ENCODE measurements at places on chromosomes 3 and 15. TPM values are rescaled to one million over a fixed set of nuclear protein-coding genes. Genes with fewer than 3 reads are reported as not detected.

- DNase-seq = no peak
These were observed 928 bp downstream of the ANKRD34C start for GRCh38 chr15:79283252-79284048.

- DNase-seq = no peak
These were observed 243.6 kb downstream of the ZIC1 start for GRCh38 chr3:147652651-147653366.

DNA sequence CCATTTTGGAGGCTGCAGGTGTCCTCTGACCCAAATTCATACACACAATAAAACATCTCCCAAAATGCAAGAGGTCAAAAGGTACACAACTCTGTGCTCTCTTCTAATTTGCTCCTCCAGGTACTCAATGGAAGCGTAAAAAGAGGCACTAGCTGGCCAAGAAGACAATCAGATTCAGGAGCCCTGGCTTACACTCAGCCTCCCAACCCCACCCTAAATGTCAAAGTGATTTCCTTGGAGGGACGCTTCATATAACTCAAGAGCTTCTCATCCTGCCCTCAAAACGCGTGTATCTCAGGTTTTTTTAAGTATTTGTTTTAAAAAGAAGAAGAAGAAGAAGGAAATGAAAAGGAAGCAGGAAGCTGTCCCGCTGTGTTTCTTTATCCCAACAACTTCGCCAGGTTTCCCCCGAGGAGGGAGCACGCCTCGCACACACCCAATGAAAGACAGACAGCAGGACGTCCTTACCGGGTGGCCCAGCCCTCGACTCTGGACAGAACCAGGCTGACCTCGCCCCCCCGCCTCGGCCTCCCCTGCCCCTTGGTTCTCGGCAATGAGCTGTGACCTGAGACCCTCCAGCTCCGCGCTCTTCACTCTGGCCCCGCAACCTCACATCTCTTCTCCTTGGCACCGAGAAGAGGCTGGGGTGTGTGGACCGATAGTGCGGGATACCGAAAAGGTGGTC, 620.7 kb upstream of the ZNF385D start:
- DNase-seq = no peak

- no peak for DNase-seq
These were observed 11.2 kb downstream of the SLCO3A1 start for GRCh38 chr15:91864664-91865063.

DNA sequence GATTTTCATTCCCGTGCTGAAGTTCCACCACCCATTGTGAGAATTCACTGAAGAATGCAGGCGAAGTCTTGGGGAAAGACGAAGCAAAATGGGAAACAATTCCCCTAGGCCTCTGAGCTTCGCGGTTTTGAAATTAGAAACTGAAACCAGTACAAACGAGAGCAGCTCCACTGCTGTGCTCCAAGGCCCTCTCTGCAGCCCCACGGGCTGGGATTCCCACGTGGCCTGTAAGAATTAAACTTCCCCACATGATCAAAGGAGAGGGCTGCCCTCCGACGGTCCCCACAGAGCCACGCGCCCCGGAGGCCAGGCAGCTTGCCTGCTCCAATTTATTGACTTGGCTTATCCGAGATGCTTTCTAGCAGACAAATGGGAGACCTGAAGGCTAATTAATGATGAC, 144.0 kb downstream of the GREM1 start:
- DNase-seq = no peak

- no peak for DNase-seq
These were observed 4.1 kb downstream of the EFCAB12 start for GRCh38 chr3:129424185-129424841.

DNA sequence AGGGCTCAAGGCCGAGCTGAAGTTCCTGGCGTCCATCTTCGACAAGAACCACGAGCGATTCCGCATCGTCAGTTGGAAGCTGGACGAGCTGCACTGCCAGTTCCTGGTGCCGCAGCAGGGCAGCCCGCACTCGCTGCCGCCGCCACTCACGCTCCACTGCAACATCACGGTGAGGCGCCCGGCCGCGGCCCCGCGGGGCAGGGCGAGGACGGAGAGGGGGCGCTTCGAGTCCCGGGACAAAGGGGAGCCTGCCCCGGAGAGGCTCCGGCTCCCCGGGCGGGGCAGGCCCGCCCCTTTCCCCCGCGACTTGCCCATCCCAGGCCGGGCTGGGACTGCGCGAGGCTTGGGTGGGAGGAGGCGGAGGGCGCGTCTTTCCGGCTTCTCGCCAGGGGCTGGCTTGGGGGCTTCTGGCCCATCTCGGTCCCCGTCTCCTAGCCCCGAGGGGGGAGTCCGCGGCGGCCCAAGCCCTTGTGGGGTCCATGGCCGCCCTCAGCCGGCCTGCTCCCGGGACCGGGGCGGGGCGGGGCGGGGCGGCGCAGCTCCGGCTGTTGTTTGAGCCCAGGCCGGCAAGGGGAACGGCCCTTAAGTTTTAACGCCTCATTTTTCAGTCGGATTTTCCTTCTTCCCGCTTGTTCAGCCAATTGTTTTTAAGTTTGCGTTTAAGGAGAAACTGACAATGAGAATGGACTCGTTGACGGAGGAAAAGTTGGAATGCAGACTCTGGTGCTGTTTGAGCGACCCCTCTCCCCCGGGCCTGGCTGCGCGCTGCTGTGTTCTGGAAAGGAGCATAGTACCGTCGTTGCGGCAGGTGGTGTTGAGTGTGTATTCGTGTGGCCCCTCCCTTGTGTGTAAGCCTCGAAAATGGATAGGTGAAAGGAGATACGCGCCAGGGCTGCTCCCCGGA, 683 bp downstream of the UBE2Q2 start:
- DNase-seq = peak; percentile 25

DNA sequence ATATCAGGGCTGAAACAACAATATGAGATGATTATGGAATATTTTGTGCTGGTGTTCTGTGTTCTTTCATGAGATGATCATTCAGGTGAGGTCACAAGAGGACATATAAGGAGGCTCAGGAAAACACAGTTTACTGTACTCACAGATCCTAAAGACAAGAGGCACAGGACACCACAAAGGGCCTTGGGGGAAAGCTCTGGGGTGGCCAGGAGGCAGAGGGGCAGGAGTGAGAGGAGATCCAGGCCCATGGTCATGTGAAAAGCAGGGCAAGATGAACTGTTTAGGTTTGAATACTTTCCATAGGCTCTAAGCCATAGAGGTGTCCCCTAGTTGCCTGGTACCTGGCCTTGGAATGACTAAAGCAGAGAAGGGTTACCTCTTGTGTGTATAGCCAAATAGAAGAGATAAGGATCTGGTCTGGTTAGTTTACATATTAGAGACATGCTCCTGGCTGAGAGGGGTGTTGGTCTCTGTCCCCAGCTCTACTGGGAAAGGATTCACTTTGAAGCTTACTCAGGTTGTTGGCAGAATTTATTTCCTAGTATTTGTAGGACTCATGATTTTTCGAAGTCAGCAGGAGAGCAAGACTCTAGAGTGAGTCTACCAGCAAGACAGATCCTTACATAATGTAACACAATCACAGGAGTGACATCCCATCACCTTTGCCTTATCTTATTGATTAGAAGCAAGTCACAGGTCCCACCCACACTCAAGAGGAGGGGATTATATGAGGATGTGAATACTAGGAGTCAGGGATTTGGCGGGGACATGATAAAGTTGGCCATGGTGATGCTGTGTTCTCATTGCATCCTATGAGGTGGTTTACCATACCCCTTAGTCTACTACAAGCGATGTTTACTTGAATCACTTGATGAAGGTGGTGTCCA, 11.3 kb upstream of the TM4SF1 start:
- DNase-seq = no peak

- no peak for DNase-seq
These were observed 35.9 kb upstream of the PPP2R3A start for GRCh38 chr3:135929670-135930069.

DNA sequence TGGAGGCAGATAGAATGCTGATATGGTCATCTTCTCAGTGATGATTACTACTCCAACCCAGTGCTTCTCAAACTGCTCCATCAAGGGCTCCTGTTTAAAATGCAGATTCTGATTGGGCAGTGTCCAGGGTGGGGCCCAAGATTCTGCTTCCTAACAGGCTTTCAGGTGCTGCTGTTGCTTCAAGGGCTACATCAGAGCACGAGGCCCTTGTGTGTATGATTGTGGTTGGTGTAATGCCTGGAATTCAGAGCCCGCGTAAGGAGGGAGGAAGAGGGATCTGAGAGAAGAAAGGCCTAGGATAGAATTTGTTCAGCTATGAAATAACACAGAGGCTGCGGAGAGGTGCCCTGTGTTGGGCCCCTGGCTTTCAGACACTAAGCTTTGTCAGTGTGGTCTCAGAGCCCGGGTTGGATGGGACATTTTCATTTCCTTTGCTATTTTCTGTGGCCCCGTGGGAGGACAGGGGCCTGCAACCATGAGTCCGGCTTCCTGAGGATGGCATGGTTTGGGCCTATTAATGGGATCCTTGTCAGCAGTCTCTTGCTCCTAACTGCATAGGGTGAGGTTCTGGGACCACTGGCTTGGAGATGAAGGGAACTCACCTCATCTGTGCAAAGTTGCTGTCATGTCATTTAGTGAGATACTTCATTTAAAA, 53.0 kb downstream of the ATP1B3 start:
- no peak for DNase-seq

- no peak for DNase-seq
These were observed 709.4 kb upstream of the NR2F2 start for GRCh38 chr15:95620934-95621579.

GRCh38 chr3:155553326-155553725, 191.5 kb downstream of the PLCH1 start:
- DNase-seq = no peak

DNA sequence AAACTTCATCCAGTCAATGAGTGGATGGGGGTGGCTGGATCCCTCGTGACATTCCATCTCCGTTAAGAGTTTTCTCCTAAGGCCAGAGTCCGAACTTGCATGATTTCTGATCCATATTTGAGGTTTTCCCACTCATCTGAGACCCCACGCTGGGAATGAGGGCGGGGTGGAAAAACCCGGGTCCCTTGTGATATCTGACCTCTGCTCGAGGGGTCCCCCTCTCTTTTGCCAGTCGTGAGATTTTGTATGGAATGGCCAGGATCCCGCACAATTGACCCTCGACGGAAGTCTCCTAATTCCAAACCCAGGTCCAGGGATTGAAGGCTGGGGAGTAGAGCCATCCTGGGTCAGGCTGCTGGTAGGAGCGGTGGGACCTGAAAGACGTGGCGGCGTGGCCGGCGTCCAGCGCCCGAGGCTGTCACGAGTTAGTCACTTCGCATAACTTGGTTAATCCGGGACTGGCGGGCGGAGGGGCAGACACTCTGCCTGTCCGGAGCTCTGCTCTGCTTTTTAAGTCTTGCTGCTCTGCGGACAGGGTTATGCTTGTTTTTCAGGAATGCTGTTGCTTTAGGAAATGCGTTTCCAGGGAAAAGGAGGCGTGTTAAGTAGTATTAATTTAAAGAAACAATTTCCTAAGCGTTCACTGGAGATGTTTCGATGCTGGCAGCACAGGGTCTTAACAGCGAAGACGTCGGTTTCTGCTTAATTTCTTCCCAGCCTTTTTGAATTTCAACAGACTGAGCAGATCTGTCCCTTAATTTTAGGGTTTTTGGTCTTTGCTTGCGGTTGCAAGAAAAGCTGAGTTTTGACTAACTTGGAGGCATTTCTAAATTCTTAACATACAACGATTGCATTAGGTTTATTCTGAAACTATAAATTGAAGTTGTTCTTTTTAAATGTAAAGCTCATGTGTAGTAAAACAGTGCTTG, 69.7 kb upstream of the LRRFIP2 start:
- peak; percentile 72 for DNase-seq

DNA sequence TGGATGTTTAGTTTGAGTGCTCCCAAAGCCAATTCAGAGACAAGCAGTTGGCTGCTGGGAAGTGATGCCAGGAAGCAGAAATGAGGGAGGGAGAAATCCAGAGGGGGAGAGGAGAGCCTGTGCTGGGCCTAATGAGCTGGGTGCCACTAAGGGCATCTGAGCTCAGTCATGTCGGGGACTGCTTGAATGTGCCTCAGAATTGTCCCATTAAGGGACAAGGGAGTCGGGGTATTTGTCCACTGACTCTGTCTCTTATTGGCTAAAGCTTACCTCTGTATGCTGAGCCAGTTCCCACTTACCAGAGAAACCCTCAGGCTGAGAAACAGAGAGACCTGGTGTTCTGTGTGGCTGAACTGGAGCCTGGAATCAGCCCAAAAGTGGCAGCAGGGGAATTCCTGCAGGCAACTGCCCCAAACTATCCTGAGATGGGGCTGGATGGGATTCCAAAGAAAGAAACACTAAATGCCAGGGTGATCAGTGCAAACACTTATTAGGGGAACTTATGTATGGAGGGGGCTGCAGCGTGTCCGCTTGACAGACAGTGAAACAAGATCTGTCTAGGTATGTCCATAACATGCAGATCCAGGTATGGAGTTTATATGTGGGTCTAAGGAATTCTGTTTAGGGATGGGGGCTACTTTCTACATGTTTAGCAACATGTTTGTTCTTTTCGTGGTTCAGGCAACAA, 48.6 kb downstream of the NR1D2 start:
- no peak for DNase-seq

DNA sequence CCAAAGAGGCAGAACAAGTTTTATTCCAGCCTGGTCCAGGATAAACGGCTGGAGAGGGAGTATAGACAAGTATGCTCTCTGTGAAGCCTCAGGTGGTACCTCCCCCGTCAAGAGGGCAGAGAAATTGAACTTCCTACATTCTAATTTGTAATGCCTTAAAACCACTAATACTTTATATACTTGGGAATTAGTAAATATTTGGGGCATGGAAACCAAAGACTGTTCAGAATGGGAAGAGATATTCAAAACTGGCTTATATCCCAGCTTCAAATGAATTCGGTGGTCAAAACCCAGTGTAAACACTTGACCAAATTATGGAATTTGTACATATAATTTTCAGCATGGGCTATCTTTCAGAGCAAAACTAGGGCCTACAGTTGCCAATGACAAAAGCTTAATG, 122.6 kb downstream of the FBN1 start:
- DNase-seq = no peak

DNA sequence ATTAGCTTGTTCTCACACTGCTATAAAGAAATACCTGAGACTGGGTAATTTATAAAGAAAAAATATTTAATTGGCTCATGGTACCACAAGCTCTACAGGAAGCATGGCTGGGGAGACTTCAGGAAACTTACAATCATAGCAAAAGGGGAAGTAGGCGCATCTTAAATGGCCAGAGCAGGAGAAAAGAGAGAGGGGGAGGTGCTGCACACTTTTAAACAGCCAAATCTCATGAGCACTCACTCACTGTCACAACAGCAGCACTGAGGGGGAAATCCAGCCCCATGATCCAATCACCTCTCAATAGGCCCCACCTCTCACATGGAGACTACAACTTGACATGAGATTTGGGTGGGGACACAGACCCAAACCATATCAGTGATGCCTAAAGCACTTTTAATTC, 82.5 kb downstream of the DCLK3 start:
- no peak for DNase-seq

Gene ZMAT3
- 10.5 TPM for total RNA-seq

Gene CLDN11
- total RNA-seq = not detected

Gene KLHL25
- 6.4 TPM for total RNA-seq

Gene CYP11A1
- not detected for total RNA-seq

Gene RASGRF1
- total RNA-seq = 2.1 TPM

Gene QARS1
- total RNA-seq = 172 TPM

Gene BCL2A1
- not detected for total RNA-seq

Gene RBSN
- total RNA-seq = 23.3 TPM

Gene SMCO1
- not detected for total RNA-seq

Gene UROC1
- not detected for total RNA-seq

Gene QTRT2
- total RNA-seq = 24.4 TPM

Measured in A172 (cell line).